Calu3 (cell line): ENCODE measurements at places on chromosomes 5 and 9. TPM values are rescaled to one million over a fixed set of nuclear protein-coding genes. Genes with fewer than 3 reads are reported as not detected.

- no peak for DNase-seq
- H3K4me3 ChIP-seq: no peak overlapping the region
- H3K27me3 ChIP-seq: no peaks in the 10 kb centered on the region
- H3K27ac ChIP-seq: peak overlapping the region; percentile 28
- H3K36me3 ChIP-seq: no peaks in the 10 kb centered on the region
- H3K4me1 ChIP-seq: peaks cover 14% of the 10 kb centered on the region
Measured at GRCh38 chr5:124452412-124452811, 294.0 kb downstream of the ZNF608 start.

GRCh38 chr9:2050236-2050635 lies 35.1 kb downstream of the SMARCA2 start:
- no peaks in the 10 kb centered on the region for H3K4me1 ChIP-seq
- no peak overlapping the region for H3K27ac ChIP-seq

DNA sequence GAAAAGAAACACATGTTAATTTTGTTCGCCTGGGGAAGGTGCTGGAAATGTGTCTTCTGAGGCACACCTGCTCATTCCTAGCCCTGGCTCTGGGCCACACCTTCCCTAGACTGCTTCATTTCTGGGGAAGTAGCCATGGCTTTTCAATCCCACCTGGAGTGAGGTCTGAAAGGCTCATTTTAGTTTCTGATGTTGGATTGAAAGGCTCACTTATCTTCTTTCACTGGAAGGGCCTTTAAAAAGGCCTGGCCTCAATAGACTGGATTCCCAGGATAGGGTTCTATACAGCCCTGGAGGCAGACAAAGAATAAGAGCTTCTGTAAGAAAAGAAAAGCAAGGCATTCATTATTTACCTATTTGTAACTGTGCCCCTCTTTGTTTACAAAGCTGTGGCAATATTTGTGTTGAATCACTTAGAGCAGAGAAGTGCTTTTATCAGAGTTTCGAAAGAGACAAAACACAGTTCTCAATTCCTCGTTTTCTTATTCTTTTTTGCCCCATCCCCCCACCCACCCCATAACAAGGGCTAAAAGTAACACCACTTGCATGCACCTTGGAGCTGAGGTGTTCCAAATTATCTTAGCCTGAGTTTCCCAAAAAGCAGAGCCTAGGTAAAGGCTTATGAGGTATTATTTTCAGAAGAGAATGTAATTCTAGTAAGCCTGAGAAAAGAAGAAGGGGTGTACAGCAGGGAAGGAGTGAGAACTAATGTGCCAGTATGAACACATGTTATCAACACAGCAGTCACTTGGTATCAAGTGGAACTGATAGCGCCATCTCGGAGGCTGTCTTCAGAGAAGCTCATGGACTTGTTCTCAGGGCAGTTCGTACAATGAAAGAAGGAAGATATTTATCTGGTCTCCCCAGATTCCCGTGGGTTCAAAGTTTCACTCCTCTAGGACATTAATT lies 413.1 kb downstream of the KCTD16 start:
- H3K4me3 ChIP-seq: no peak overlapping the region
- no peaks in the 10 kb centered on the region for H3K4me1 ChIP-seq
- H3K36me3 ChIP-seq: no peaks in the 10 kb centered on the region
- no peaks in the 10 kb centered on the region for H3K27me3 ChIP-seq
- DNase-seq: no peak

GRCh38 chr9:89640361-89640760 lies 35.5 kb downstream of the GADD45G start:
- H3K4me3 ChIP-seq: no peak overlapping the region
- H3K27ac ChIP-seq: no peak overlapping the region
- no peaks in the 10 kb centered on the region for H3K4me1 ChIP-seq
- H3K27me3 ChIP-seq: peaks cover 42% of the 10 kb centered on the region
- peaks cover 6% of the 10 kb centered on the region for H3K36me3 ChIP-seq

DNA sequence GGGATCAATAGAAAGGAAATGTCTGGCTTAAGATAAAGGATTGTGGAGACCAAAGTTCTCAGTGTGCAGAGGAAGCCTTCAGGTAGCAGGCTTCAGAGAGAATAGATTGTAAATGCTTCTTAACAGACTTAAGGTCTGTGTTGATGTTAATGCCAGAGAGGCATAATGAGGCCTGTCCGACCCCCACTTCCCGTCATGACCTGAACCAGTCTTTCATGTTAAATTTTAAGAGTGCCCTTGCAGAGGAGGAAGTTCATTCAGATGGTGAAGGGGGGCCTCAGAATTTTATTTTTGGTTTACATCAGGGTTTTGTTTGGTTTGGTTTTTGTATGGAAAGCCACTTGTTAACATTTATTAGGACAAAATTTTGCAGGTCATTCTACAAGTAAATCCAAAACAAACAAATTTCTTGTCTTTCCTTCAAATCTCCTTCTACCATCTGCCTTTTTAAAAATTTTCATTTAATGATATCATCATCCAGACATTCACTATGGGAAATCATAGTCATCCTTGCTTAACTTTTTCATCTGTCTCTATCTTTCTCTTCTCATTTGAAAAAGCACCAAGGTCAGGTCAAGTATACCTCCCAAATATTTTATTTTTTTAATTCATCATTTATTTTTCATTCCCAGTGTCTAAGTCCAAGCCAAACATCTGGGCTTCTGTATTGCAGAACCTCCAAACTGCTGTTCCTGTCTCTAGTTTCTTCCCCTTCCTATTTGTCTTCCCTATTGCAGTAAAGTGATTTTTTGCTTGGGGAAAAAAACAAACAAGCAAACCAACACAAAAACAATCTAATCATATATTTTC lies 6.9 kb upstream of the ABCA1 start:
- H3K36me3 ChIP-seq: no peaks in the 10 kb centered on the region
- no peak overlapping the region for H3K4me3 ChIP-seq
- H3K27me3 ChIP-seq: no peaks in the 10 kb centered on the region
- no peak overlapping the region for H3K27ac ChIP-seq
- no peak for DNase-seq
- H3K4me1 ChIP-seq: no peaks in the 10 kb centered on the region

Gene ST8SIA4
- total RNA-seq: not detected in 2 replicates

DNA sequence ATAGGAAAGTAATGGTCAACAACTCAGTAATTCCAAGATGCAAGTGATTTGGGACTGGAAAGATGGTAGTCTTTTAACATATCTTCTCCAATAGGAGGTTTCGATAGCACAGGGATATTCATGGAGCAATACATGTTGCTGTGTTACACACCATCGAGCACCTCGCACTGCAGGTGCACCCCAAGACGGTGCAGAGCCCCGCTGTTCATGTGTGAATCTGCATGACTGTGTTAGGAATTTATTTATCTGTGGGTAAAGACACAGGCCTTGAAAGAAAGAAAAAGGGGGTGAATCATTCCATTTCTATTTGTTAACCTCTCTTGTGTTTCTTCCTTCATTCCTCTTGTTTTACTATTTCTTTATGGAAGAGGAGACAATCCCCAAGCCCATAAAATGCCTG lies 217.1 kb downstream of the EBF1 start:
- no peak for DNase-seq
- H3K27ac ChIP-seq: no peak overlapping the region
- H3K4me1 ChIP-seq: peaks cover 9% of the 10 kb centered on the region

- H3K4me1 ChIP-seq: peaks cover 24% of the 10 kb centered on the region
- DNase-seq: no peak
- peaks cover 10% of the 10 kb centered on the region for H3K27me3 ChIP-seq
- no peak overlapping the region for H3K27ac ChIP-seq
Measured at GRCh38 chr5:139407517-139407916, 3.6 kb upstream of the SPATA24 start.

GRCh38 chr5:114346181-114346580 lies 15.7 kb upstream of the KCNN2 start:
- H3K27ac ChIP-seq: no peak overlapping the region
- no peak overlapping the region for H3K4me3 ChIP-seq
- DNase-seq: no peak
- H3K36me3 ChIP-seq: no peaks in the 10 kb centered on the region

Gene ATP6V1G1
- 50.1 and 59.5 TPM in 2 replicates for total RNA-seq

GRCh38 chr9:93427655-93428379 lies 23.7 kb upstream of the FAM120A start:
- H3K27ac ChIP-seq: no peak overlapping the region
- no peaks in the 10 kb centered on the region for H3K36me3 ChIP-seq
- H3K4me1 ChIP-seq: no peaks in the 10 kb centered on the region
- no peak overlapping the region for H3K4me3 ChIP-seq

DNA sequence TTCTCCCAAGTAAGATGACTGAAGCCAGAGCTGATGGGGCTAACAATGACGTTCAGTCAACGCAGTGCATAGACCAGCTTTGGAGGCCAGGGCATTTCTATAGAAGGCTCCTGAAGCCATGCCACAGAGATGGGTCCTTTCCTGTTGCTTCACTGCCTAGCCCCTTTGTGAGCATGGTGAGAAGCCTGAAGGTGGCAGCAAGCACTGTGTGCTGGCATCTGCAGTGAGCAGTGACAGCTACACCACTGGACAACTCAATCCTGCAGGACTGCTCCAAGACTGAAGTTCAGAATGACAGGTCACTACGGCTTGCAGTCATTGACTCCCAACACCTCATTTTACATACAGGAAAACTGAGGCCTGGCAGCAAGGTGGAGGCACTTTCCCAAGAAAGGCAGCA lies 229.0 kb downstream of the TSSK1B start:
- no peak overlapping the region for H3K4me3 ChIP-seq
- peaks cover 10% of the 10 kb centered on the region for H3K36me3 ChIP-seq
- H3K27me3 ChIP-seq: no peaks in the 10 kb centered on the region
- H3K4me1 ChIP-seq: peaks cover 34% of the 10 kb centered on the region
- H3K27ac ChIP-seq: no peak overlapping the region

Gene RALGDS
- 13.7 and 18.2 TPM in 2 replicates for total RNA-seq

DNA sequence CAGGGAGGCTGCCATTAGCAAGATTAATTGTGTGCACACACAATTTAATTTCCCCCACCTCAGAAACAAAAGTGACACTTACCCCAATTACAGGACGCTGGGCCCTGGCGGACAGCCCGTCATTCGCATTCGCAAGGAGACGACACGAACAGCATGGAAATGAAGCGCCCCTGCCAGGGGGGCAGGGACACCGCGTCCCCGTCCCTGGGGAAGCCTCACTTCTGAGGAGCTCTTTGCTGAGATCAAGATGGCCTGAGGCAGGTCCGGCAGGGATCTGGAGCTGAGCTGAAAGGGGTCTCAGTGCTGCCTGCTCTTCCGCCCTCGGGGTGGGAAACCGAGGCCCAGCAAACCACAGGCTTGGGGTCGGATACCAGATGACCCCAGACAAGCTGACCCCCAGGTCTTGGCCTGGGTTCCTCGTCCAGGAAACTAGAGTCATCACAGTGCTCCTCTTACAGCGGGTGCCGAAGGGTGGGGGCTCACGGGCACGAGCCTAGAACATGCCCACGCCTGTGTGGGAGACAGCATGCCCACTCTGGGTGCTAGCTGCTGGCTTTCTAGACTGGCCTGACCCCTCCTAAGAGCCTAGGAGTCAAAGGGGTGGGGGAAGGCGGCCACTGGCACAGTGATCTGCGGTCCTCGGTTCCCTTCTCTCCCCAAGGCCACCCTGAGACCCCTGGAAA lies 103.2 kb downstream of the VAV2 start:
- no peak for DNase-seq
- no peak overlapping the region for H3K27ac ChIP-seq
- peaks cover 5% of the 10 kb centered on the region for H3K36me3 ChIP-seq

Gene IFNA17
- total RNA-seq: not detected in 2 replicates

GRCh38 chr9:90446200-90446948 lies 196.2 kb downstream of the DIRAS2 start:
- peaks cover 17% of the 10 kb centered on the region for H3K4me1 ChIP-seq
- no peaks in the 10 kb centered on the region for H3K27me3 ChIP-seq
- H3K36me3 ChIP-seq: no peaks in the 10 kb centered on the region
- no peak overlapping the region for H3K4me3 ChIP-seq
- no peak for DNase-seq
- H3K27ac ChIP-seq: no peak overlapping the region

- no peaks in the 10 kb centered on the region for H3K36me3 ChIP-seq
- DNase-seq: no peak
- no peak overlapping the region for H3K4me3 ChIP-seq
- no peaks in the 10 kb centered on the region for H3K4me1 ChIP-seq
Measured at GRCh38 chr9:75063556-75064305, 24.2 kb downstream of the NMRK1 start.

Gene GZMA
- total RNA-seq: not detected in 2 replicates

Gene SLC2A8
- 10.8 and 13.1 TPM in 2 replicates for total RNA-seq

DNA sequence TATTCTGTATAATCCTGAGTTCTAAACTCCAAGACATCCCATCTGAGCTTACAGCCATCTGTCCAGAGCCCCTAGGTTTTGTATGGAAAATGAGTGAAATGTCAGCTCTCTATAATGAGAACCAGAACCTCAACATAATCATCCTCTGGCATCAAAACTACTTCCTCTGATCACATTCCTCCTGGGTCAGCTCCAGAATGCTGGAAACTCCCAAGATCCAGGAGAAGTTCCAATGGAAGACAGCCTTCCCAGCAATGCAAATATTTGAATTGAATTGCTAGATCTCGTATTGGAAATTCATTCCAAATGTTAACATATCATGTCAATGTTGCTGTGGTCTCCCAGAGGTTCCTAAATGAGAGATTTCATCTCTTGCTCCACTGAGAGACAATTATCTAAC lies 23.8 kb downstream of the C9 start:
- H3K4me1 ChIP-seq: peaks cover 13% of the 10 kb centered on the region
- H3K36me3 ChIP-seq: no peaks in the 10 kb centered on the region
- no peak for DNase-seq
- no peak overlapping the region for H3K4me3 ChIP-seq

Gene MAST4
- total RNA-seq: 10.6 and 10.9 TPM in 2 replicates

Gene ENTREP1
- 1.8 and 3.1 TPM in 2 replicates for total RNA-seq

- H3K4me1 ChIP-seq: no peaks in the 10 kb centered on the region
- H3K27me3 ChIP-seq: no peaks in the 10 kb centered on the region
- H3K27ac ChIP-seq: no peak overlapping the region
- no peak for DNase-seq
- peaks cover 39% of the 10 kb centered on the region for H3K36me3 ChIP-seq
- H3K4me3 ChIP-seq: no peak overlapping the region
Measured at GRCh38 chr9:128621730-128622455, 34.8 kb downstream of the DYNC2I2 start.

DNA sequence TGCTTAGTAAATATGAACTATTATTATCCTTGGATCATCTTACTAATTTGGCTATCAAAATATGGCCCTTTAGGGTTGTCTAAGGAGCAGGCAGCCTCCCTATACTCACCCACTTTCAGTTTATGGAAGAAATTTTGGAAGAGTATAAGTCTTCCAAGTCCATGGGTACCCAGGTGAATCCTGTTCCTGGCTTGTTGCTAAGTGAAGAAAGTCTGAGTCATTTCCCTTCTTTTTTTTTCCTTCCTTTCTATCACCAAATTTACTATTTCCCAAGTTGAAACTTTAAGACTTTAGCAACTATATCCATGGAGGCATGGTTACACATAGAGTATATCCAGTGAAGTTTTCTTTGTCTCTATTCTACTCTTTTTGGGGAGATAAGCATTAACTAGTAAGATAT lies 184.0 kb upstream of the ACTBL2 start:
- DNase-seq: no peak
- H3K4me1 ChIP-seq: peaks cover 16% of the 10 kb centered on the region
- no peak overlapping the region for H3K27ac ChIP-seq
- no peak overlapping the region for H3K4me3 ChIP-seq

- no peak for DNase-seq
- peaks cover 34% of the 10 kb centered on the region for H3K27me3 ChIP-seq
- no peaks in the 10 kb centered on the region for H3K4me1 ChIP-seq
- no peak overlapping the region for H3K4me3 ChIP-seq
Measured at GRCh38 chr9:115005322-115005721, 74.9 kb upstream of the TNFSF8 start.

GRCh38 chr9:36843964-36844363 lies 190.1 kb downstream of the PAX5 start:
- H3K4me1 ChIP-seq: no peaks in the 10 kb centered on the region
- H3K4me3 ChIP-seq: no peak overlapping the region
- DNase-seq: no peak
- no peaks in the 10 kb centered on the region for H3K36me3 ChIP-seq
- no peak overlapping the region for H3K27ac ChIP-seq

- no peak overlapping the region for H3K4me3 ChIP-seq
- H3K4me1 ChIP-seq: no peaks in the 10 kb centered on the region
- no peak for DNase-seq
- H3K27me3 ChIP-seq: no peaks in the 10 kb centered on the region
- no peaks in the 10 kb centered on the region for H3K36me3 ChIP-seq
Measured at GRCh38 chr9:84866396-84867175, 197.1 kb downstream of the NTRK2 start.

Gene DOCK8
- 0.15 and 0.50 TPM in 2 replicates for total RNA-seq
